Neuronal stem cell (in vitro differentiated cells): ENCODE measurements at places on chromosomes 12 and 14.

GRCh38 chr14:94330857-94331256 lies 7.7 kb upstream of the SERPINA6 start:
- no peak for DNase-seq

DNA sequence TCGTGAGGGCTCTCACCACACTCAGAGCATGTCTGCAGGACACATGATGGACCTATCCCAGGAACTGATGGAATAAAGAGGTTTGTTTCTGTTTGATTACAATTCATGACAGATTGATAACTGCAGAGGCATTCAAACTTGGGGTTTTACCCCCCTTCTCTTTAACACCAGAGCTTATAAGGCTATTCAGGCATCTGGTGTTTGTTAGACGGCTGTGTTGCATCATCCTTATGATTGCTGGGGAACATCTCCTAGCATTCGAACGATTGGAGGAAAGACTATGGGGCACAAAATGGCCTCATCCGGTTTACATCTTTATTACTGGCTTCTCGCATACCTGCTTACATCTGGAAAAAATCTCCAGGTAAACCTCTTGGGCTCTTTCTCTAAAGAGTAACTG lies 191.8 kb downstream of the MSRB3 start:
- DNase-seq, result no peak

GRCh38 chr14:84108746-84109457 lies 1421.0 kb upstream of the FLRT2 start:
- no peak for DNase-seq

DNA sequence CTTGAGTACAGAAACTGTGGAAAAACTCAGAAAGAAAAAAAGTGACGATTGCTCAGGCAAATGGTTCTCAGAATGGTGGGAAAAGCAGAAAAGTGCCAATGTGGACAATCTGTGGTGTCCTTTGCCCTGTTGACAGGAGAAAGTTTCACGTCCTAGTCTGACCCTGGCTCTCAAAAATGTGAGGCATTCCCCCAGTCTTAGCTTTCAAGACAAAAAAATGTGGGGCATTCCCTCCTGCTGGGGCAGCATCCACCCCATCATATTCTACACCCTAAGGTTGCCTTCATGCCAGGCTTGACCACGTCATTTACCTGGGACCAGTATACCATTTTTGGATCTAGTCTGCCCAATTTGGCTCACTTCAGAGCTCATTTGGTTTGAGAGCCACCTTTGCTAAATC lies 20.7 kb upstream of the ANAPC7 start:
- DNase-seq, result no peak

DNA sequence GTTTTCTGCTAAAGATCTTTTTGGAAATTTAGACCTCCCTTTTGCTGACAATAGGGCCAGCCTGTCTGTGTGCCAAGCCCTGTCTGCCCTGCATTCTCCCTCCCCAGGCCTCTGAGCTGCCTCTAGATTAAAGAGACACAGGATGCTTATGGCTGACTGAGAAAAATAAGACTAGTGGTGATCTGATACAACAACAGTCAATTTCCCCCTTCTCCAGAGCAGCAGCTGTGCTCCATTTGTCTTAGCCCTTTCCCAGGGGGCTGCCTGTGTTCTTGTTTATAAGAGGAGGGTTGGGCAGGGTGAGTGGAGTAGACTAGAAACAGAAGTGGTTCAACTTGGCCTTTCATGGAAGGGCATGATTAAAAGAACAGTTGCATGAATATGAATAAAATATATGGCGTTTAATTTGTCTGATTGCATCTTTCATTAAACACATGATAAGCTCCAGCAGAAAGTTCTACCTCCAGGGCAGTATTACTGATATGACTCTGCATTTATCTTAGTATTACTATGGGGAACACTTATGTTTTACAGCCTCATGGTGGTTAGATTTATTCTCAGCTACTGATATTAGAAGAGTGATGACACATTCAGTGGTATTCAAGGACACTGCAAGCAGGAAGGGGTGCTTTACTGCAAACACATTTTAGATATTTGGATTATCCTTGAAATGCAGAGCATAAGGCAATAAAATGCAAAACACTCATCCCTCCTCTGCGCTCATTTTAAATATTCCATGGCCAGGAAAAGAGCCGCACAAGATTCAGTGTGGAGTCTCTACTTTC lies 150.2 kb upstream of the CLEC14A start:
- peak; percentile 40 for DNase-seq

- no peak for DNase-seq
Observed at GRCh38 chr12:71447691-71448132, 8.1 kb downstream of the LGR5 start.

GRCh38 chr14:55884819-55885218 lies 233.4 kb upstream of the PELI2 start:
- DNase-seq, result no peak

- no peak for DNase-seq
Observed at GRCh38 chr14:36479344-36479743, 40.7 kb downstream of the NKX2-1 start.

DNA sequence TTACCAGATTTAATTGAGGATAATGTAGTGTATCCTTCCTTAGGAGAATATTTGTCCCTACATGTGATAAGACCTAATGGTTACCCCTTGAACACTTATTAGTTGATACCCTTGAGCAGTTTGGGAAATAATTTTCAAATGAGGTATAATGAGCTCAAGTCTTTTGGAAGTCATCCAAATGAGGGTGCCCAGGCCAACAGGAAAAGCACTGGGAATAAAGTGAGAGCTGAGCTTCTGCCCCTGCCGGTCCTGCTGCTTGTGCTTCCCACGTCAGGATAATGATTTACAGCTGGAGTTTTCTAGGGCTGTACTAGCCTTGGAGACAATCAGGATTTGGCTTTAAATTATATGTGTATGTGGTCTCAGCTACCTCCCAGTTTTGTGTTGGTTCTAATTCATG lies 178.8 kb upstream of the FRMD6 start:
- DNase-seq, result no peak

DNA sequence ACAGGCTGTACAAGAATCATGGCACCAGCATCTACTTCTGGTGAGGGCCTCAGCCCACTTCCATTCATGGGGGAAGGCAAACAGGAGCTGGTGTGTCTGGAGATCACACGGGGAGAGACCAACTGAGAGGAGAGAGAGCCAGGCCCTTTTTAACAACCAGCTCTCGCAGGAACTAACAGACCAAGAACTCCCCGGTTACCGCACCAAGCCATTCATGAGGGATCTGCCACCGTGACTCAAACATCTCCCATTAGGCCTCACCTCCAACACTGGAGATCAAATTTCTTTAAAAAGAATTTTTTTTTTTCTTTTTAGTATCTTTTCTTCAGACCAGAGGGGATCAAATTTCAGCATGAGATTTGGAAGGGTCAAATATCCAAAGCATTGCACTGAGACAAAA lies 16.7 kb upstream of the AQP2 start:
- no peak for DNase-seq

GRCh38 chr14:24353559-24354481 lies 14.0 kb upstream of the RIPK3 start:
- no peak for DNase-seq

DNA sequence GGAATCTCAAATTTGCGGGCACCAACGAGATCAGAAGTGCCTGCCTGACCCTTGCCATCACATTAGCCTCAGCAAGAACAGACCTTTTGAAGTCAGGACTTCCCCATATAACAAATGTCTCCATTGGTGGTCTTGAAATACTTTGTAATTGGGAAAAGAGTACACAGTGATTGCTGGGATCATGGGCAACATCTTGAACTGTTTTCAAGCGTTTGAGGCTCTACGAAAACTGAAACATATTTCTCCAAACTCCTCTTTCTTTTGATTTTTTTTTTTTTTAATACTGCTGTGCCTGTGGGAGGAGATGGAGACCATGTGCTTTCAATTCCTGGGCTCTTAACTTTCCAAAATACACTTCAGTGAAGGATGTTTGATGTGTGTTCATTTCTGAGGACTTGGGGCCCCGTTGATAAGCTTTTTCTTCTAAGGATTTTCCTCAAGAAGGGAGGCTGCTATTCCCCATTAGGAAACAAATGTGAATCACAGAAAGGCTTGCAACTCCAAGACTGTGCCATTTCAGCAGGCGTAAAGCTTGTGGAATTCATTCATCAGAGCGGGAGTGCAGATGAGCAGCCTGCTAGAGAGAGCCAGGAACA lies 94.5 kb downstream of the TMEM132C start:
- DNase-seq, result no peak

GRCh38 chr14:39218171-39218769 lies 15.4 kb upstream of the MIA2 start:
- no peak for DNase-seq

DNA sequence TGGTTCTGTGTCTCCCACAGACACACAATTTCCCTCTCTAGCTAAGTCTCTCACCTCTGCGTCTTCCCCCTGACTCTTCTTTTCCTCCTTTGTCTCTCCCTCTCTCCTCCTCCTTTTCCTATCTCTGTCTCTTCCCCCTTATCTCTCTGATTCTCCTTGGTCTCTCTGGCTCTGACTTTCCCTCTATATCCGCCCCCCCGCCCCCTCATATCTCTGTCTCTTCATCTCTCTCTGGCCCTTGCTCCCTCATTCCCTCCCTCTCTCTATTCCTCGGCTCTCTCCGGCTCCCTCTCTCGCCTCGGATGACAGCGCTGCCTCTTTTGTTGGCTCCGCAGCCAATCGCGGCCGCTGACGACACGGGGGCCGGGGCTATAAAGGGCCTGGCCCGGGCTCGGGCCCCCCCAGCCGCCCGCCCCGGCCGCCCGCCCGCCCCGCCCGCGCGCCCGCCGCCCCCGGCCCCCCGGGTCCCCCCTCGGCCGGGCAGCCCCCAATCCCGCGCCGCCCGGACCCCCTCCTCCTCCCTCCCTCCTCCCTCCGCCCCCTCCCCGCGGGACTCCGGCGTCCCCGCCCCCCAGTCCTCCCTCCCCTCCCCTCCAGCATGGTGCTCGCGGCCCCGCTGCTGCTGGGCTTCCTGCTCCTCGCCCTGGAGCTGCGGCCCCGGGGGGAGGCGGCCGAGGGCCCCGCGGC lies at the start of gene GDF11:
Gene GDF11 (plus strand): TSS at position 404 of the 687 bp plus-strand sequence. CDS start 195 bp downstream, at position 599.
- DNase-seq, result peak; percentile 80

DNA sequence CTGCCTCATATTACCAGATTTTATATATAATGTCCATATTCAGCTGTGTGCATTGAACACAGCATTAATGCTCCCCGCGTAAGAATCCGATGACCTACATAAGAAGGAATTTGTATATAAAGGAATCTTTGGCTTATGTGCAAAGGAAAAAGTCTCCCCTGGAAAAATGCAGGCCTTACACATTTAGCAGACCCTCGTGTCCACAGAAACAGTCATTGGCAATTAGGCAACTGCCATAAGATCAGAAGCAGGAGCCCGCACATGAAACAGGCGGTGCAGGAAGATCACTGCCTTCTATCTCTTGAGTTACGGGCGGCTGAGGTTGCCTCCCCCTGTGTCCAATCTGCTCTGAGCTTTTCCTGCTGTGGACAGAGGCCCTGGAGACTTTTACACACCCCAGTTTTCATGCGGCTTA lies 63.2 kb upstream of the RFX4 start:
- no peak for DNase-seq

- DNase-seq, result no peak
Observed at GRCh38 chr14:50363714-50364111, 33.0 kb downstream of the CDKL1 start.

GRCh38 chr12:121427556-121428050 lies 27.7 kb downstream of the RNF34 start:
- no peak for DNase-seq
